ENCODE measurements at places on chromosomes 2 and 18. TPM values are rescaled to one million over a fixed set of nuclear protein-coding genes. Genes with fewer than 3 reads are reported as not detected.

The NDC80 gene
- 0.55 TPM for total RNA-seq

DNA sequence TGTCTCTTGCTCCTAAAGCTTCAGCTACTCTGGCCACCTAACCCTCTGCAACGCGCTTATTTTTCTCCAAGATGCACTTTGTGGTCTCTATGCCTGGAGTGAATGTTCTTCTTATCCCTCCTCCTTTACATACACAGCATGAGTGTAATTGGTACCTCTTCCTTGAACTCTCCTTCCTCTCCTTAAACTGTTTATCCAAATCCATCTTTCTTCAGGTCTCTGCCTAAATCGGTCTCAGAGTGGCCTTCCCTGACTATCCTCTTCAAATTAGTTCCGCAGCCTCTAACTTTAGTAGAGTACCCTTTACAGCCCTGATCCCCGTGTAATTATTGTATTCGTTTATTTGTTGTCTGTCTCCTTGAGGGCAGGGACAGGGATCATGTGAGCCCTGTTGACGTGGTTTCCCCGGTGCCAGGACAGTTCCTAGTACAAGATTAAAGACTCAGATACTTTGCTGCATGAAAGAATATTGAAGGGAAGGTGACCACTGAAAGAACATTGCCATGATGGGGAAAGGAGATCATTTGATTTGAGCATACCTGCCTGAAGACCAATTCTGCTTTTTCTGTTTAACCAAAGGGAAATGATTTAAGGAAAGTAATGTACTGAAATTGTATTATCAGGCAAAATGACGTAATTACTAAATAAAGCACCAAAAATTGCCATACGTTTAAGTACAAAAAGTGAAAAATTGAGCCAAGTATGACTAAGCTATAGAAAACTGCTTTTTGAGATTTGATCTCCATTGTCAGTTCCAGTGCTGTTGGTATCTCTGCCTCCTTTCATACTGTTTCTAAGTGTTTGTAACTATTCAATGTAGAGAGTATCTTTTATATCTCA lies 1.2 kb downstream of the CNOT9 start:
- no peaks in the 10 kb centered on the region for H3K36me3 ChIP-seq
- peak overlapping the region; percentile 98 for H3K27ac ChIP-seq
- H3K4me3 ChIP-seq: peak overlapping the region; percentile 80
- no peaks in the 10 kb centered on the region for H3K27me3 ChIP-seq

GRCh38 chr2:140186313-140186712 lies 1406.1 kb upstream of the NXPH2 start:
- H3K36me3 ChIP-seq: no peaks in the 10 kb centered on the region
- no peak overlapping the region for H3K27ac ChIP-seq

The AQP4 gene
- total RNA-seq: not detected

The TNFAIP6 gene
- 0.95 TPM for total RNA-seq

DNA sequence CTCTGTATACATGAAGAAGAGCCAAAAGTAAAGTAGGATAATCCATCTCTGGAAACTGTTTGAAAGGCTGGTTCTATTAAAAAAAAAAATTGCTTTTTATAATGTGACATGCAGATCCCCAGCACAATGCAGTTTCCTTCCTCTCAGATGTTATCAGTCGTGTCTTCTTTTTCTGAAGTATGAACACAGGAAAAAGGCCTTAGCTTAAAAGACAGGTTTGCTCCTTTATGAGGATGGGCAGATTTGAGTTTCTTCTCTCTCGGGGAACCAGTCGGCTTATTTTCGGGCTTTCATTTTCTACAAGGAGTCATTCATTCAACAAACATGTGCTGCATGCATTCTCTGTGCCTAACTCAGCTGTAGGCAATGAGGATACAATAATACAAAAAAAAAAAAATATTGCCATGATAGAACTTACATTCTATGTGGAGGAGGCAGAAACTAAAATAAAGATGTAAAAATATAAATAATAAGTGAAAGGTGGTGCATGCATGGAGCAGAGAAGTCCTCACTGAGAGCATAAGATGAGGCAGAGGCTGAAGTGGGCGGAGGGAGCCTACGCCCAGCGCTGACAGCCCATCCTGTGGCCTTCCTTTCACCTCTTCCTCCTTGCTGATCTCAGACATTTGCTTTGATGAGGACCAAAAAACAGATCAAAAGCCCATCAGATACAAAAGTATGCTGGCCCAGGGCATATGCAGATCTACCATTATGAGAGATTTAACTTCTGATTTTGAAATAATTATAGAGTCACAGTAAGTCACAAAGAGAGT lies at the start of gene CD226:
TSS of gene CD226 (minus strand) at position 513 of the 773 bp plus-strand sequence. CDS start at position 46, 467 bp downstream.
- H3K27ac ChIP-seq: no peak within 1 kb of the TSS
- H3K36me3 ChIP-seq: no peaks in the 10 kb centered on the region
- no peak for DNase-seq
- H3K4me3 ChIP-seq: no peak within 1 kb of the TSS
- no peaks in the 10 kb centered on the region for H3K27me3 ChIP-seq
- H3K4me1 ChIP-seq: peaks cover 18% of the 10 kb centered on the region

DNA sequence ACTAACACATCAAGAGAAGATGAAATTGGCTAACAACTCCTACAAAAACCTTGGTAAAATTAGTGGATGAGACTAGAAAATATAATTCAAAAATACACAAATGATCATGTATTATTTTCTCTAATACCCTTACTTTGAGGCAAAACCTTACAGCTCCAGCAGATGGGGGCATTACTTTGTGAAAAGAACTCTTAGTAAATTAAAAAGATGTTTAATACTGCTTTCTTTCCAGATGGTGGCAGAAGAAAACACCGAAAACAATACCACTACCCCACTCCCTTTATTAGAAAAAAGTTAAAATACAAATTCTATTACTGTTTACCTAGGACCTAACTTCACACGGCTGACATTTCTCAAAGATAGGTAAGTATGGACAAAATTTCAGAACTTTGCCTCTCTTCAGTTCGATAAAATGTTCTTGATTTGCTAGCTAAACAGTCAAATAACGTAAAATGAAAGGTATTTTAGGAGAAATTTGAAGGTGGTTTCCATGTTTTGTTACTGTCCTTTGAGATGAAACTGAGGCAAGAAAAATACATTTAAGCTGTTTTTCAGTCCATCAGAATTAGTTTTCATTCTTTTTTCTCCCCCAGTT lies 30.6 kb downstream of the ORC4 start:
- H3K36me3 ChIP-seq: no peaks in the 10 kb centered on the region
- DNase-seq: no peak
- H3K4me3 ChIP-seq: no peak overlapping the region
- no peaks in the 10 kb centered on the region for H3K27me3 ChIP-seq
- no peaks in the 10 kb centered on the region for H3K4me1 ChIP-seq
- no peak overlapping the region for H3K27ac ChIP-seq

The REG1B gene
- total RNA-seq: 2.6 TPM

- DNase-seq: no peak
- H3K36me3 ChIP-seq: no peaks in the 10 kb centered on the region
- no peak overlapping the region for H3K4me3 ChIP-seq
- H3K27ac ChIP-seq: no peak overlapping the region
Measured at GRCh38 chr2:56195563-56195962, 11.8 kb downstream of the CCDC85A start.

DNA sequence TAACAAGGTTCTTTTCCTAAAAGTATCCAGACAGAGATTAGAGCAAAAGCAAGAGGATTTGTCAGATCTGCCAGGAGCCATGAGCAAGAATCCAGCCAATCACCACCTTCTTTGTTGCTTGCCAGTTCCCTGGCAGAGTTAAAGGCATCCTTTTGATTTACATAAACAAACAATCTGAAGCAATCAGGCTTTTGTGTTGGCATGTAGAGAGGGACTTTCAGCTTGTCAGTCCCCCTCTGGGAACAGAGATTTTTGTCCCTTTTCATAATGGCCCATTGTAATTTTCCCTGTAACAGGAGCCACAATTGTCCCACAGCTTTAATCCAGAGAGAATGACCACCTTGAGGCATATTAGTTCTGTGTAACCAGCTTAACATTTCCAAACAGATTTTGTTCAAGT lies at the start of gene ERMN:
TSS of gene ERMN (minus strand) at position 39 of the 400 bp plus-strand sequence. CDS start 182 bp downstream, outside the sequence.
- H3K36me3 ChIP-seq: no peaks in the 10 kb centered on the region
- H3K27ac ChIP-seq: no peak within 1 kb of the TSS
- no peaks in the 10 kb centered on the region for H3K27me3 ChIP-seq
- H3K4me3 ChIP-seq: no peak within 1 kb of the TSS

- no peaks in the 10 kb centered on the region for H3K27me3 ChIP-seq
- H3K4me1 ChIP-seq: no peaks in the 10 kb centered on the region
- DNase-seq: no peak
- no peaks in the 10 kb centered on the region for H3K36me3 ChIP-seq
- no peak overlapping the region for H3K4me3 ChIP-seq
- H3K27ac ChIP-seq: no peak overlapping the region
Measured at GRCh38 chr18:78390348-78390951, 589.2 kb upstream of the SALL3 start.

The CYTIP gene
- 2.1 TPM for total RNA-seq

The PTH2R gene
- total RNA-seq: not detected

GRCh38 chr18:48725562-48725961 lies 186.7 kb downstream of the CTIF start:
- no peak overlapping the region for H3K4me3 ChIP-seq
- H3K27ac ChIP-seq: no peak overlapping the region
- H3K27me3 ChIP-seq: no peaks in the 10 kb centered on the region
- DNase-seq: no peak
- peaks cover 10% of the 10 kb centered on the region for H3K4me1 ChIP-seq

- H3K4me3 ChIP-seq: no peak overlapping the region
- DNase-seq: peak; percentile 33
- no peaks in the 10 kb centered on the region for H3K27me3 ChIP-seq
Measured at GRCh38 chr2:18976168-18976961, 382.1 kb downstream of the OSR1 start.

DNA sequence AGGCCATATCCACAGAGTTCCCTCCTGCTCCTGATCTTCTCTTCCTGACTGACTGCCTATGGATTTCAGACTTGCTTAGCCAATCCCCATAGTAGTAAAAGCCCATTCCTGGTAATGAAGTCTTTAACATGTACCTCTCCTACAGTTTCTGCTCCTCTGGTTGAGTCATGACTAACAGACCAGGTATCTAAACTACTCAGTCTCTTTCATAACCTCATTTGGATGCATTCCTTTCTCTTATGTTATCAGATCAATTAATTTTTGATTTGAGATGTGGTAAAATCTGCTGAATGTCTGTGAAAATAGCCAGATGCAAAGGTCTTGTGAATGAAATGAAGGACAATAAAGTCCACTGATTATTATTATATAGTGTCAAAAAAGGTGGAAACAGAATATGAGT lies 198.0 kb downstream of the NBAS start:
- H3K4me3 ChIP-seq: no peak overlapping the region
- no peaks in the 10 kb centered on the region for H3K4me1 ChIP-seq
- no peaks in the 10 kb centered on the region for H3K27me3 ChIP-seq
- H3K36me3 ChIP-seq: no peaks in the 10 kb centered on the region
- no peak overlapping the region for H3K27ac ChIP-seq
- no peak for DNase-seq

DNA sequence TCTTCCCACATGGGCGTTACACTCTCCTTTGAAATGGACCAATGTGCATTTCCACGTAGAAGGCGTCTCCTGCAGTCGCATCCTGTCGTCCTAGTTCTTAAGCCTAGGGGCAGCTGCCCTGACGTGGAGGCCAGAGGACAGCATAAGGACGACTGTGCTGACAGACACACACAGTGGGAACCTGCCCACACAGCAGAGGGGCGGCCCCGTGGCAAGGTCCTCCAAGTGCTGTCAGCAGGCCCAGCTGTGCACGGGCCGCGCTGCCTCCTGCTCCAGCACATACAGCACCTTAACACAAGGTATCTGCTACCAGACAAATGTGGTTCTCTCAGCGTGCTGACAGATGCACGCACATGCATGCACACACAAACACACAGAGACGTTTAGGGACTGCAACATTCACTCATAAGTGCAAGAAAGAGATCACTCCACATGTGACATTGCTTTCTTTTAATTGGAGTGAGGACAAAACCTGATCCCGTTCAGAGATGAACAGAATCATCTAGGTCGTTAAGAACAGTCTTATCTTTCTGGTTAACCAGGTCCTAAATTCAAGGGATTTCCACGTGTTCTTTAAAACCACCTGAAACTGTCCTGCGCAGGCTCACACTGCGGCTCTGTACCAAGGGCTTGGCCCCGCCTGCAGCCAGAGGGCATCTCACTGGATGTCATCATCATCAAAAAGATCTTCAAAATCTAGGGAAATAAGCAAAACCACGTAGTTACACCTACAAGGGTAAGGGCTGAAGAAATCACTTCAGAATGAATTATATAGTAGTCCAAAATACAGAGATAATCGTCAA lies 5.5 kb downstream of the COPS9 start:
- no peaks in the 10 kb centered on the region for H3K36me3 ChIP-seq
- no peak overlapping the region for H3K27ac ChIP-seq
- no peak overlapping the region for H3K4me3 ChIP-seq
- H3K4me1 ChIP-seq: peaks cover 6% of the 10 kb centered on the region

Measured in adrenal gland (tissue), 19 donors.